Bone marrow (tissue), 2 donors: ENCODE measurements at places on chromosomes 4 and X.

- no peak for DNase-seq
These were observed 27.3 kb downstream of the OFD1 start for GRCh38 chrX:13761606-13762414.

- no peak for DNase-seq
These were observed 287.2 kb downstream of the OPHN1 start for GRCh38 chrX:68146054-68146453.

- no peak for DNase-seq
These were observed 61.7 kb upstream of the HDAC8 start for GRCh38 chrX:72634331-72634730.

- DNase-seq, result no peak
These were observed 93.9 kb upstream of the CBR4 start for GRCh38 chr4:169103966-169104412.

GRCh38 chr4:102586644-102587021 is 85.5 kb downstream of the NFKB1 start:
- no peak for DNase-seq

GRCh38 chrX:126994032-126994600 is 174.6 kb downstream of the PRR32 start:
- no peak for DNase-seq

GRCh38 chr4:2298532-2298991 is 36.7 kb upstream of the MXD4 start:
- no peak for DNase-seq
